ENCODE measurements at places on chromosomes 3 and 15. TPM values are rescaled to one million over a fixed set of nuclear protein-coding genes. Genes with fewer than 3 reads are reported as not detected.

The WDR93 gene
- total RNA-seq, result not detected

The IL5RA gene
- total RNA-seq, result not detected

The IL17RC gene
- 12.5 TPM for total RNA-seq

The GRAMD1C gene
- 1.6 TPM for total RNA-seq

The CELSR3 gene
- total RNA-seq, result under 0.01 TPM
